ENCODE measurements at places on chromosomes 6 and 20.

DNA sequence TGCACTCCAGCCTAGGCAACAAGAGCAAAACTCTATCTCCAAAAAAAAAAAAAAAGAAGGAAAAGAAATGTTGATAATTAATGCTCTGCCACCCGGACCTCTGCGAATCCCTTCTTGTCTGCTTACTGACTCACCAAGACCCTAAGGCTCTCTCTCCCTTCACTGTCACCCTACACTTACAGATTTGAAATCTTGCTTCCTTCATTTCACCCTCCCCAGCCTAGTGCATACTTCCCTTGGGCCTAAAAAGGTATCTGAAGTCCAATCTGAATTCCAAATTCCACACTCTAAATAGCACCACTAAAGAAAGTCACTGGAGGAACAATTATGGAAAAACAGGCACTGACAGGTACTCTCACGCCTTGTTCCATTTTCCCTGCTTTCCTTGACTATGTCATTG lies 9.4 kb upstream of the PHF20 start:
- no peak for DNase-seq

DNA sequence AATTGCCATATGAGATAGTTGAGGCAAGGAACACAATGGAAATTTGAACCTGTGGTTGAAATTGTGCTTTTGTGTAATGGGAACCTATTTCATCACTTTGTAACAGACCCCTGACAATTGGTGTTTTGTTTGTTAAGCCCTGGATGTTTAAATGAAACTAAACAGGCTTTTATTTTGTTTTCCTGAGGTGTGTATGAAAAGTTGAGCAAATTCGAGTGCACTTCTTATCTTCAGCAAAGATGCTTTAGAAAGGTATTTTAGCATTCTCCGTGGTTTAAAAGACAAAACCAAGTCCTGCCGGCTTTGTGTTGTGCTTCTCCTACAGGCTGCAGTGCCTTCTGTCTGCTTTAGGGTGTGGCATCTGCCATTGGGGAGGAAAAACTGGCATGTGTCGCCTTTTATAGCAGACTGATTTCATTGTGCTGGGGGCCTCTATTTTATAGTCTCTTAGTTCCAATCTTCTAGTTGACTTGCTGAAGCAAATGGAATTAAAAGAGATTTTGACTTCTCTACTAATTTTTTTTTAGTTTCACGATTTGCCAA lies 2.2 kb upstream of the ARID1B start:
- no peak for DNase-seq

DNA sequence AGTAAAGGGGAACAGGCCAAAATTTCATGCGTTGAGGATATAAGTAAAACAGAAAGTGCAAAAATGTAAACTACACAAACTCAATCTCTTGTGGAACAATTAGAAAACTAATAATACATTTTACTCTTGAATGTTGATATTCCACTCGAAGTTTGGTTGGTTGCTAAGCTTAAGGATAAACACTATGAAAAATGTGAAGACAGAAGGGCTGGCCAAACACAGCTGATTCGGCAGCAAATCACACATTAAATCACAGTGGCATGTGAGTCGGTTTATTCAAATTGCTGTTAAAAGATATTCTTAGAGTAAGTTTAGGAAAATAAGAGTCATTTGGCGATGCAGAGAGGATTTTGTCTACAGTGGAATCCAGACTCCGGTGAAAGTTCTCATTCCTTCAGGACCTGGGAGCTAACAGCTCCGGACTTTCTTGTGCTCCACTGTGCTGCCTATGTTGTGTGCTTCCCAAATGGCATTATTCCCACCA lies 1.4 kb upstream of the EPM2A start:
- no peak for DNase-seq

GRCh38 chr20:60272790-60273189 lies 314.6 kb downstream of the CDH26 start:
- DNase-seq, result peak; percentile 90

GRCh38 chr20:45377269-45377668 lies 856 bp downstream of the TP53TG5 start:
- DNase-seq, result no peak

DNA sequence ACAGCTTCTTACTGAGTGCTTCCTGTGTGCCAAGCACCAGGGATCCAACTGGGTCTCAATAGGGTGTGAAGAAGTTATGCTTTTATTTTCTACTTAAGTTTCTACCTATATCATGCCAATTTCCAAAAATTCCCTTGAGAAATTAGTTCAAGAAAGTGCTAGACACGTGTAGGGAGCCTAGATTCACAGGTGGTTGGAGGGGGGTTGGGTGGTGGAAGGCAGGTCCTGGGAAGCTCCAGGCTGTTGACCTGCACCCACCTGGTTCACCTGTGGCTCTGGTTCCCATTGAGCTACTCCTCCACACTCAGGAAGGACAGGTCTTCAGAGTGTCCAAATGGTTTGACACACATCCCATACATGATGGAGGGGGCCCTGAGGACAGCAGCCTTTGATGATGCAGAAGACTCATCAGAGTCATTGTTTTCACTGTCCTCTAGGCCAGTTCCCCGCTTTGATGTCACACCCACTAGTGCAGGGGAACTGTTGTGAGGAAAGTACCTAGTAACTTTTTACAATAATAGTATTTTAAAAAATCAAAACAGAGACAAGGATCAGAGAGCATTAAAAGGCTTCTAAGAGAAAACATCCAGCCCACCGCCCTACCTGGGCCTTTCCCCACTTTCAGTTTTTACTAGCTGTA lies 39.8 kb upstream of the MYL9 start:
- no peak for DNase-seq

All from Jurkat, Clone E6-1 (cell line).